ENCODE measurements at places on chromosomes 2 and 18.

DNA sequence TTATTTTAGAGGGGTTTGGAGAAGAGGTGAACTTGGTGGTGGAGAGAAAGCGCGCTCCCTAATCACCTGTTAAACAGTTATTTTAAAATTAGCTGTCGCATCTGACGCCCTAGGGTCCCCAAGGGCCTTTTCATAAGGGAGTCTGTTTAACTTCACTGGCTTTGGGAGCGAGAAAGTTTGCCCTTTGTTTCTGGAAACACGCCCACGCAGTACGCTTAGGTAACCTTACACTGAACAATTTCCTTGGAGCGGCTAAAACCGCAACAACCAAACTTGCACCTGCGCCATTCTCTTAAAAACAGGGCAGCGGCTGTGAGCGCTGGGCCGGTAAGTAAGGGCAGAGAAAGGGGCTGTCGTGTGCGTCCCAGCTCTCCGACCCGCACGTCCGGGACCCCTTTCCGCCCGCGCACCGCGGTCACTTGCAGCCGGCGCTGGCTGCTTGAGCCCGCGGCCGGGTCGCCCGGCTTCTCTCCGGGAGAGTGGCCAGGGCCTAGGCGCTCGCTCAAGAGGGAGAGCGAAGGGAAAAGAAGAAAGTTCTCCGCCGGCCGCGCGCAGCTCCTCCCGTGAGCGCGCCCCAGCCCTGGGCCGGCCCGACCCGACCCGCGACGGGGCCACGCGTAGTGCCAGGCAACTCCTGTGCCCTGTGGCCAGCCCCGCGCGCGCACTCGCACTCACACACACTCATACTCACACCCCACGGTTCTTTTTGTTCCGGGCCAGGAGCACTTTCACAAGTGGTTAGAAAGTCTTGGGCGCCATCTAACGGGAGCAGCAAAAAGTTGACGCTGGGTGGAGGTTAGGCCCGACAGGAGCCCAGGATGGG is 19.2 kb downstream of the POU3F3 start:
- DNase-seq: peak; percentile 62

DNA sequence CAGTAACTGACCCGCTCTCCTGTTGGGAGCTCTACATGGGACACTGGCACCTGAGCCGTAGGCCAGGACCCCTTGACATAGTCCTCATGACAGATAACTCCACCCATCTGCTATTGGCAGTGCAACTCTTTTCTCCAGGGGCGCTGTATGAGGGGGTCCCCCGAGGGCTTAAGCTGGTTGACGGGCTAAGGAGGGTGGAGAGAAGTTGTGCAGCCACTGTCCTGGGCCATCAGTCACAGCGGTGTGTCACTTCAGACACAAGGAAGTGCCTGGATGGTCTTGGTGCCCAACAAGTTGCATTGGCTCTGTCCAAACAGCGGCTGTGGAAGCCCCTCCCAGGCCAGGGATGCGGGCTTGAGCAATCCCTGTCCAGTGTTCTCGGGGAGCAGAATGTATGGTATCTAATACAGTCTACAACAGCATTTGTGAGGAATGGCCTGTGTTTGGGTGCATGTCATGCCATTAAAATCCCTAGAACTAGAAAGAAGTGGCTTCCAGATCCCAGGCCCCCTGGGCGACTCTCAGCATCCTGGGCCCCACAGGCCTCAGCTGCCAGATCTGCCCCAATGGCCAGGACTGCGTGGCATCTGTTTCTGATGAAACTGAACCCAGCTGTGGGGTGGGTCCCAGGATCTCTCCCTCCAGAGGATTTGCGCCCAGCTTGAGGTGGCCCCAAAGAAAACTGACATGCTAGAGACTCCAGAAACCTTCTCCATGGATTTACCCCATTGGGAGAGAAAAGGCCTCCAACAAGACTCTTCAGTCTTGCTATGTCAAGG is 23.3 kb downstream of the TTC32 start:
- DNase-seq: no peak

GRCh38 chr2:181178823-181179412 is 198.5 kb downstream of the UBE2E3 start:
- no peak for DNase-seq

DNA sequence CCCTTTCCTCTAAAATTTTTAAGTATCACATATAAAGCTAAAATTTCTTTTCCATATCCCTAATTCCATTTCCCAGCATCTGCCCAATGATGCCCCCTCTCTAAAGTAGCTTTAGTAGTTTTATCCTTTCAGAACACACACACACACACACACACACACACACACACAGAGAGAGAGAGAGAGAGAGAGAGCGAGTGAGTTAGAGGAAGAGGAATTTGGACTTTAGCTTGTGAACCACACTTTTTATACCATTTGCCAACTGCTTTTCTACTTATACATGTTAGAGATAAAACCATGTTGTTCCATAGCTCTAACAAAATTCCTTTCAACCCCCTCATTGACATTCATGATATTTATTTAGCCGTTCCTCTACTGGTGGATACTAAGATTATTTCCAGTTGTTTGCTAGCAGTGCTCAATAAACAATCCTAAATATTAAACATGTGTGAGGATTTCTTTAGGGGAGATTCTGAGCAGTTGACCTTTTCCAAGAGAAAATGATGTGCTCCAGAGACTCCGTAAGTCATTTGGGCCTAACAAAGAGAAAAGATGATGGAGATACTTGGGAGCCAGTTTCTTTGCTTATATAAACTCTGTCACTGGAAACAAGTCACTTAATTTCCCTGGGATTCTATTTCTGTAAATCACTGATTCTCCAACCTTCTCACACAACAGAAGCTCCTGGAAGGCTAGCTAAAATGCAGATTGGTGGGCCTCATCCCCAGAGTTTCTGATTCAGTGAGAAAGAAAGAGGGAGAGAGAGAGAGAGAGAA is 229.7 kb upstream of the SP5 start:
- no peak for DNase-seq

DNA sequence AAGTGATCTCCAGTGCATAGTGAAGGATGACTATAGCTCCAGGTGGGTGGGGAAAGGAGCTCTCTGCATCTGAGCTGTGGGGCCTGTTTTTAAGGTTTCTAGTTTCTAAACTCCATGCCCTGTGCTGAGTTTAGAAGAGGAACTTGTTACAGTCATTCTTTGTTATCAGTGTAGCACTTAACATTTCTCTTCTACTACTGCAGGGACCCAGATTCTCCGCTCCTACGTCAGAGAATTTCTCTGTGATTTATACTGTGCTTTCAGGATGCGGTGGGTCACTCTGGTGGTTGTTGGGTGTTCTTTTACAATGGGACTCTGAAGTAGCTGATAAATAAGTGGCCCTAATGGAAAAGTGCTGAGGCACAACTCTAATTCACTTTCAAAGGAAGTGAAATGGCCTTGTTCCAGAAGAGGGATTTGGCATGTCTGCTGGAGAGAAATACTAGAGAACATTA is 122.0 kb downstream of the WDSUB1 start:
- no peak for DNase-seq

- DNase-seq: no peak
These were observed 6.8 kb downstream of the MAIP1 start for GRCh38 chr2:199962203-199962602.

GRCh38 chr2:85873679-85874078 is 15.1 kb downstream of the ST3GAL5 start:
- no peak for DNase-seq

GRCh38 chr2:231039821-231040364 is 2.6 kb downstream of the C2orf72 start:
- DNase-seq: no peak

- peak; percentile 78 for DNase-seq
These were observed 6.1 kb downstream of the GPR17 start for GRCh38 chr2:127651971-127652550.

DNA sequence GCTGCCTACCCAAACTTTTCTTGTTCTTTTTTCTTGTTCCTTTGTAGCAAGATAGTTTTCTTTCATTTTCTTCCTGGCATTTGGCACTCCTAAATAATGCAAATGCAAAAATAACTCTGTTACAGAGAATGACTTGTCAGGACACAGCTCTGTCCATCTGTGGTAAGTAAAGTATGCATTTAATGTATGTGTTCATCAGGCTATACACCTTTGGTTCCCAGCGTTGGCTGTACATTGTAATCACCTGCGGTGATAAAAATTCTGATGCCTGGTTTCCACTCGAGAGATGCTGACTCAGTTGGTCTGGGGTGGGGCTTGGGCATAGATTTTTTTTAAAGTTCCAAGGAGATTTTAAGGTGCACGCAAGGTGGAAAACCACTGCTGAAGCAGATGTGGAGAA is at the start of gene SERPINB13:
Gene SERPINB13 (plus strand): TSS at position 378 of the 400 bp plus-strand sequence. CDS start 1,325 bp downstream, outside the sequence.
- no peak for DNase-seq

- no peak for DNase-seq
These were observed 55.9 kb upstream of the FSHR start for GRCh38 chr2:49210191-49210590.

- DNase-seq: no peak
These were observed 56.1 kb downstream of the LAMA3 start for GRCh38 chr18:23745366-23745765.

GRCh38 chr2:86645752-86646151 is 22.1 kb upstream of the RNF103 start:
- DNase-seq: no peak

GRCh38 chr2:218607436-218608115 is at the start of gene PLCD4:
TSS of gene PLCD4 (plus strand) at chr2:218607899. CDS start at chr2:218615740, 7,841 bp downstream.
- peak; percentile 30 for DNase-seq

DNA sequence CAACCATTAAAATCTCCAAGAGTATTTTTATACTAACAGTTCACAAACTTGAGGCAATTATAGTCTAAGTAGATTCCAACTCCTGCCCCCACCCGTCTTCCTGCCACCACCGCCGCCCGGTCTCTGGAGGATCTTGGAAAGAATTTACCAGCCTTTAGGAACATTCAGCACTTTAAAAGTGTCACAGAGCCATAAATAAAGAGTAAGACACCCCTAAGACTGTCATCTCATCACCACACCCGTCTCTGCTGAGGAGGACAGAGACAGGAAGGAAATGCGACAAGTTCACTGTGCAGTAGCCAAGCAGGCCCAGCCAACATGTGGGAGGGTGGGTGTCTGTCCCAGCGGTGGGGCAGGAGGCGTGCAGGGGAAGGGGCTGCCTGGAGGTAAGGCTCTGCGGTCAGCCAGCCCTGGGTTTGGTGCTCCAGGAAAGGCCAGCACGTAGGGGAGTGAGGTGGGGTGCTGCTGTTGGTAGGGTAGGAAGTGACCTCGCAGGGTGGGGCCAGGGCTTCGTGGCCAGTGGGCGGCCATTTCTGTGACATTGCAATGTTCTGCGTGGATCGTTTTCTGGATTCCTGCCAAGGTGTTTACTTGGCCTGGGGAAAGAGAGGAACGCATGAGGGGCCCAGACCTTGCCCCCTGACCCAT is 111.6 kb downstream of the FAM210A start:
- DNase-seq: no peak

- DNase-seq: peak; percentile 10
These were observed 273.0 kb downstream of the PDE11A start for GRCh38 chr2:177799531-177799930.

- peak; percentile 93 for DNase-seq
These were observed 15.1 kb downstream of the SH2D6 start for GRCh38 chr2:85433511-85434089.

GRCh38 chr2:186460465-186460864 is 25.6 kb upstream of the ZC3H15 start:
- DNase-seq: no peak

GRCh38 chr2:64114912-64115277 is 29.3 kb downstream of the PELI1 start:
- DNase-seq: no peak

- DNase-seq: no peak
These were observed 156.8 kb downstream of the PAX3 start for GRCh38 chr2:222142027-222142426.

GRCh38 chr2:161344692-161345091 is 36.5 kb downstream of the PSMD14 start:
- no peak for DNase-seq

- DNase-seq: peak; percentile 88
These were observed 89.4 kb downstream of the DGKD start for GRCh38 chr2:233443511-233444183.

DNA sequence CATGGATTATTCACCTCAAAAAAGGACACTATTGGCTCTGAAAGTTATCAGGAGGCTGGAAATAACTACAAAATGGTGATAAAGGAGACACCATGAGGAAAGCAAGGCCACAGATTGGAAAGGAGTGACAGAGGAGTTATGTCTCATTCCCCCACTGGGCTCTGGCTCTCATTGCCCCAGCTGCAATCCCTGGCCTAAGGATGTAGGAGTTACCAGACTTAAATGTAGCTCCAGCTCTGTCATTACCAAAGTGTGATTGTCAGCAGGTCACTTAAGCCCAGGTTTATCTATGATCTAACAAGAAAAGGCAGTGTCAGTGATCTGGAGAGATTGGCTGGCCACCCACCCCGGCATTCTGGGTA is 1228.2 kb upstream of the DDX18 start:
- no peak for DNase-seq

GRCh38 chr18:28736951-28737350 is 560.0 kb upstream of the CDH2 start:
- DNase-seq: no peak

DNA sequence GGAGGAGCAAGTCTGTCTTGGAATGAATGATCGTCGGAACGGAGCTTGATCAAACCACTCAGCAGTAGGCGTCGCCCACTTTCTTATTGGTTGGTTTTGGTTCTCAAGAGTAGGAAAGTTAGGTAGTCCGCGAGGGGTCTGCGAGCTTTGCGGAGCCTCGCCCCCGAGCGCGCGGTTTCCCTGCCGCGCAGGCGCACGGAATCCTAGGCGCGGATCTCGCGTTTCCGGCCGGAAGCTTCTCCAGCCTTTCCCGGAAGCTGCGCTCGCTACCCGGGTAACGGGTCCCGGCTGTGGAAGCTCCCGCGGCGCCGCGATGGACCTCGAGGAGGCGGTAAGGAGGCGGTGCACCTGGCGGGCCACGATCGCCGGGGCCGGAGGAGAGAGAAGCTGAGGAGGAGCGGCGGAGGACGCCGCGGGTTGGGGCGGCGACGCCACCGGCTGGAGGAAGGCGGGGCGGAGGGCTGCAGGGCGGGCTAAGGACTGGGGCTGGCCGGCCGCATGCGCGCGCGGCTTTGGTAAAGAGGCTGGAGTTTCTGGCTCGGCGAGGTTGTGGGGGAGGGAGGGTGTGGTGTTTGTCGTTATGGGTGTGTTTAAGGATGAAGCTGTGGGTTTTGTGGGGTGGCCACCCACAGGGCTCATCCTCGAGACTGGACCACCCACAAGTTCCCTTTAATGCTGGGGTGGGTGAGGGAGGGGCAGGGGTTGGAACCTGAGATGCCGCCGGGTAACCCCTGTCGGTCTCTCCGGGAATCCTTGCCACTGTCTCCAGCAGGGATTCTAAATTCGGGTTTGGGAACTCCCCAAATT is at the start of gene TAF1B:
Gene TAF1B (plus strand): TSS at position 246 of the 807 bp plus-strand sequence. CDS start 68 bp downstream, at position 314.
- DNase-seq: peak; percentile 85

DNA sequence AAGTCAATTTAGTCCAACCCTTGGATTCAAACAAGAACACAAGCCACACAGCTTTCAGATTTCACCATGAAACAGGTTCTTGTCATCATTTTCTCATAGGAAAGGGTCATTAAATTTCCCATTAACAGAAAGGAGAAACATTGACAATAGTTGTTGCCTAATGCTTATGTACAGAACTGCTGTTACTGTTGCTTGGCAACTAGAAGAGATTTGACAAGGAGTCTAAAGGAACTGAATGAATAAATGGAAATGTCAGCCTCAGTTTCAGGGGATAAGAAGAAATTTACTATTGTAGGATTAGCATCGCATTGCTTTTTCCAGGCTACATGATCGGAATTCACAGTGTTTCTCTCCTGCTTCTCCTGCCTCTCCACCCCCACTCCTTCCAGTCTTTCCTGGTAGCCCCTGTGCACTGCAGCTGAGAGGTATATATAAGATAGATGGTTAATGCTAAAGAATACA is 90.3 kb downstream of the SPATS2L start:
- DNase-seq: no peak

Data from thyroid gland (tissue), 4 donors.